Activated CD4-positive, alpha-beta T cell treated with anti-CD3 and anti-CD28 coated beads, Interleukin-2, amount 10 ng/mL, durations not matched to agents 7 days and 5 days (primary cell): ENCODE measurements at places on chromosomes 5 and 9. TPM values are rescaled to one million over a fixed set of nuclear protein-coding genes. Genes with fewer than 3 reads are reported as not detected.
A peak's percentile ranks its signal among the peaks of the same experiment; 100 is the strongest.

Gene TAF11L5
- not detected for total RNA-seq

Gene SPACA9
- 3.5 TPM for total RNA-seq

Gene IFNA13
- total RNA-seq, result not detected

Gene PLPP7
- total RNA-seq, result not detected

GRCh38 chr5:15837551-15838289 lies 337.7 kb downstream of the FBXL7 start:
- DNase-seq, result no peak

GRCh38 chr5:136420168-136420898 lies 55.0 kb upstream of the TRPC7 start:
- no peak for DNase-seq

DNA sequence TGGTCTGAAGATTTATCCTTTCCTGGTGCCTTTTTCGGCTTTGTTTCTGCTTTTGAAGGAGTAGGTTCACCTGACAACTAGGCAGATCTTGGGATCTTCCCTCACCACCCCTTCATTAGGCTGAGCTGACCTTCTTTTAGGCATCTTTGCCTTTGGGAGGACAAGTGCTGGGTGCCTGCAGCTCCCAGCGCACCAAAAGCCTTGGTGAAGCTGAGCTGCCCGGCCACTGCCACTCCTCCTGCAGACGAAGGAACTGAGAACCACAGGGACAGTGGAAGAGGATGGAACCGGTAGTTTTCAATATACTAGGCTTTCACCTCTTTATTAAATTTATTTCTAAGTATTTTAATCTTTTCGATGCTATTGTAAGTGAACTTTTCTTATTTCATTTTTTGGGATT lies 16.8 kb upstream of the MARCOL start:
- no peak for DNase-seq

Gene NAIP
- total RNA-seq, result 3.5 TPM

GRCh38 chr5:78509145-78509865 lies 139.3 kb downstream of the LHFPL2 start:
- no peak for DNase-seq

GRCh38 chr9:99162759-99163364 lies 57.9 kb downstream of the TGFBR1 start:
- peak; percentile 48 for DNase-seq

DNA sequence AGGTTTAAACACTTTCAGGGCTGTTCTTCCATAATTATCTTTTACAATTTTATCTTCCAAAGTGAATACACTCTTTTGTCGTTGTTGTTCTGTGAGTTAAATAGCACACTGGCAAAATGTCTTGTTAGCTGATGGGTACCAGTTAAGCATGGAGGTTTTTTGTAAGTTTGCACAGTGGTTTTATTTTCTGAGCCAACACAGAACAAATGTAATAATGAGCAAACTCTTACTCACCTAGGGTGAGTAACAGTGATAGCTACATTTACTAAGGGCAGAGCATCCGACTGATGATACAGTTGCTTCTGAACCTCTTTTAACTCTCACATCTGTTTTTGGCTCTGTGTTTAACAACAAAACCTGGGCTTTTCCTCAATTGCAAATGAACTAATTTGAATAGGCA lies 103.2 kb downstream of the CTNND2 start:
- DNase-seq, result no peak

GRCh38 chr5:143583409-143583808 lies 179.9 kb upstream of the NR3C1 start:
- no peak for DNase-seq

- no peak for DNase-seq
Measured at GRCh38 chr5:140336388-140336787, 10.0 kb downstream of the HBEGF start.

GRCh38 chr5:155983954-155984353 lies 343.0 kb upstream of the SGCD start:
- DNase-seq, result no peak

Gene SRP19
- total RNA-seq, result 64.3 TPM
